AG20443 (cell line): ENCODE measurements at places on chromosomes 11 and 22.

GRCh38 chr11:20639688-20640087, 29.7 kb upstream of the NELL1 start:
- DNase-seq = no peak

DNA sequence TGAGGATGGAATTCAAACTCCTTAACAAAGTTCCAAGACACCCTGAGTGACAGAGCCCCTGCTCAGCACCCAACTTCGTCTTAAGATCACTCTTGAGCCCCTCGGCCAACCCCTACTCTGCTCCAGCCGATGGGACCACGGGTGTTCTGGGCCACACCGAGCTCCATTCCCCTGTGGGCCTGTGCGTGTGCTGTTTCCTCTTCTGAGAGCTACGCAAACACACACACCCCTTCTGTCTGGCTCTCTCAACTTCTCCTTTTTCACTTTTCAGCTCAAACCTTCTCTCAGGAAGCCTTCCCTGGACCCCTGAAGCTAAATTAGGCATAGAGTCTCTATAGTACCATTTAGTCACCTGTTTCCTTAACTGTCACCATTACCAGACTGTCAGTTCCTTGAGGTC, 37.5 kb upstream of the NNMT start:
- DNase-seq = no peak

DNA sequence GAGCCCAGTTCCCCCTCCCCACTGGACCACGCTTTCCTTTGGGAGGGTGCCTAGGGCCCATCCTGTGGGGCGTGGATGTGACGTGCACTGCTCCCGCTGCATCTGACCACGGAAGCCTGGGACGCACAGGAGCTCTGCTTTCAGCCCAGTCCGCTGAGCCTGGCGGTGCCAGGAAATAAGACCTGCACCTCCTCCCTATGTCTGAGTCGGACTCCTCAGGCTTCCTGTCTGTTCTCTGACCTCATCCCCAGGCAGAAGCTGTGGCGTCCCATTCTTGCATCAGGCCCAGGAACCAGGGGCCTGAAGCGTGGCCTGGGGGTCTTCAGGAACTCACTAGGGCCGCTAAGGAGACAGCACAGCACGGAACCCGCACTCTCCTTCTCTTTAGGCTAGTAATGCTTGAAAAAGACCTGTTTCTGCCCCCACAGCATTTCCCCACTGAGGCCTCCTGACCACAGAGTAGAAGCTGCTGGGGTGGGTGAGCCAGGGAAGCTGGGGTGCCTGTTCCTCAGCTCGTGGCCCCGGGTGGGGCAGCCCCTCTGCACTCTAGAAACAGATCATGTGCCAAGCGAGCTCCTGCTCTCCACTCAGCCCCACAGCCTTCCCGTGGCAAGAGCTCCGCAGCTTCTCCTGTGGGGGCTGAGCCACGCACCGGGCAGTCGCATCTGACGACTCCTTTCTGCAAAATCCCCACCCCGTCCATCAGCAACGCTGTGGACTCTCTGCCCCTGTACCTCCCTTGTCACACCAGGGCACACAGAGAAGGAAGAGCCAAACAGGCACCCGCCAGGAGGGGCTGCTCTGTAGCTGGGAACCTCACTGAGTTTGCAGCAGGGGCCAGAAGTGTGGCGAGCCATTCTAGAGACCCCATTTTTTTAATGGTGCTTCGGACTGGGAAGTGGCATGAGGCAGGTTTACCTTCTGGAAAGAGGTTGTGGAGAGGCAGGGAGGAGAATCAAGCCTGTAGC, 22.6 kb downstream of the MOV10L1 start:
- peak; percentile 51 for DNase-seq

DNA sequence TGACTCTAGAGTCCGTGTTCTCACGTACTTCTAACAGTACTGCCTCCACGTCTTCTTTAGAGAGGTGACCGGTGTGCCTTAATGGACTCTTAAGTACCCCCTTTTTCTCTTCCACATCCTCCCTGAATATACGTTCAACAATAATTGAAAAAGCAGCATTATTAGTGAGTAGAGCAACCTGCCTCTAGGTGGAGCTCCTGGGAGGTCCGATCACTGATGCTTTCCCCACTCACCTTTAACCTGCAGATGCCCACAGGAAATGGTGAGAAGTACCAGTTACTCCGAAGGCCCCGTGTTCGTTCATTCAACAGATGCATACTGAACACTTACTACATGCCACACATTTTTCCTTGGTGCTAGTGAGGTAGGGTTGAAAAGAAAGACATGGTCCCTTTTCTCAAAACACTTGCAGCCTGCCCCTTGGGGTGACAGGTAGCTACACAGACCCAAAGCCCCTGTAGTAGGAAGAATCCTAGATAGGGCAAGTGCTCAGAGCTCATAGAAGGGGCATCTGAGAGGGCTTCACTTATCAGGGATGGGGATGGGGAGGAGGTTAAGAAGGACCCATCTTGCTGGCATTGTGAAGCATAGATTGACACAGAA, 72.7 kb downstream of the FEZ1 start:
- no peak for DNase-seq

DNA sequence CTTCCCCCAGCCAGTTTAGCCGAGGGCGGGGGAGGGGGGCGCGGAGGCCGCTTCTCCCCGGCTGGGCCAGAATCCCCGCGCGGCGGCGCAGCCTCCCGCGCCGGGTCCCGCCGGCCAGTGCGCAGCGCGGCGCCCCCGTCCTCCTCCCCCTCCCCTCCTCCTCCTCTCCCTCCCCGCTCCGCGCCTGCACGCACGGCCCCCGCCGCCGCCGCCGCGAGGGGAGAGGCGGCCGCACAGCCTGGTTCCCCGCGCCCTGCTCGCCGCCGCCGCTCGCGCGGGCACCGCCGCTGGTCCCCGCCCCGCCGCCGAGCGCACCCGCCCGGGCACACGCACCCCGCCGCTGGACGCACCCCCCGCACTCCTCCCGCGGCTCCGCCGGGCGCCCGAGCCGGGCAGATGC, at the start of gene FLRT1:
Gene FLRT1, plus strand, starts transcription at position 356 of the 400 bp plus-strand sequence. CDS start 80,337 bp downstream, outside the sequence.
- peak; percentile 46 for DNase-seq

DNA sequence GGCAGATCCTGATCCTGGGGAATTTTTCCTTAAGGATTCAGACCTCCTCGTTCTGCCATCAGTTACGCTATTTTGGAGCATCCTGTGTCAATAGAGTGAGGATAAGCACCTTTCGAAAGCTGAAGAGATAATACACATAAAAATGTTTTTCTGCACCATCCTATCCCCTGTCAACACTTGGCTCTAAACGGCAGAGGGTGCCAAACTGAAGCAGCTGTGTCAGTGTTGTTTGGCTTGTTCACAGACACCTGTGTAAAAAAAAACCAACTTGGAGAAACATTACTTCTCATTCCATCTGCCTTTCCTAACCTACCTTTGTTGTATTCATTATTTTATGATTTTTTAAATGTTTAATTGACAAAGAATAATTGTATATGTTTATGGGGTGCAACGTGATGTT, 417.0 kb upstream of the DDI1 start:
- no peak for DNase-seq

DNA sequence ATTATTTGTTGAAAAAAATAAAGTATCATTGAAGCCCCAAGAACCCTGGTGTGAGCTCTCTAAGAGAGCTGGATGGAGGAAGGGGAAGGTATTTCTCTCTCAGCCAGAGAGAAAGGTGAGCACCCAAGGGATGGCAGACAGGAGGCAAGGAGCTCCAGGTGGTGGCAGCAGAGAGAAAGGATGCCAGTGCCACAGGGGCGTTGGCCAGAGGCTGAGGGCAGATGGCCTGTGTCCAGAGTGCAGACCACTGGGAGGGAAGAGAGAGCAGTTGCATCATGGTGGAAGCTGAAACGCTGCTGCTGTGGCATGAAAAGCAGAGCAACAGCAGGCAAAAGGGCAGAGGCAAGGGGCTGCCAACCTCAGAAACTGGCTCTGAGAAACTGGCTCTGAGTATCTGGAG, 8.5 kb downstream of the SPON1 start:
- DNase-seq = no peak
